ENCODE measurements at places on chromosomes 7 and 10. TPM values are rescaled to one million over a fixed set of nuclear protein-coding genes. Genes with fewer than 3 reads are reported as not detected.

The NPSR1 gene
- not detected for polyA plus RNA-seq

DNA sequence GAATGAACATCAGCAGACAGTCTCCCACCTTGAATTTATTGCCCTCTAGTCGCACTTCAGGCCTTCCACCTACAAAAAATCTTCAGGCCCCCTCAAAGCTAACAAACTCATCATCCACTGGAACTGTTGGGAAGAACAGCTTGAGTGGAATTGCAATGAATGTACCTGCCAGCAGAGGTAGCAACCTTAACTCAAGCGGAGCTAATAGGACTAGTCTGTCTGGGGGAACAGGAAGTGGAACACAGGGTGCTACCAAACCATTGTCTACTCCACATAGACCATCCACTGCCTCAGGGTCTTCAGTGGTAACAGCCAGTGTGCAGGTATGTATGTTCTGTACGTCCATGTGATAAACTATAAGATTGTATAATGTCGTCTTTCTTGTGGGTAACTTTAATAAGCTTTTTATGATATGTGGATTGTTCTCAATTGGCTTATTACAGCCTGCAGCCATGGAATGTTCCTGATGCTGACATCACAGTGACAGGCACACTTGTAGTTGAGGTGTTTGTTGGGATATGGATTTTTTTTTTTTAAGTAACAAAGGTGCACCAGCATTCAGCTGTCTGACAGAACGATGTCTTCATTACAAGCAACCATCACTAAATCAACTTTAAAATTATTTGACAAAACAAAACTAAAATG, 53.3 kb downstream of the UBN2 start:
- no peak for DNase-seq

DNA sequence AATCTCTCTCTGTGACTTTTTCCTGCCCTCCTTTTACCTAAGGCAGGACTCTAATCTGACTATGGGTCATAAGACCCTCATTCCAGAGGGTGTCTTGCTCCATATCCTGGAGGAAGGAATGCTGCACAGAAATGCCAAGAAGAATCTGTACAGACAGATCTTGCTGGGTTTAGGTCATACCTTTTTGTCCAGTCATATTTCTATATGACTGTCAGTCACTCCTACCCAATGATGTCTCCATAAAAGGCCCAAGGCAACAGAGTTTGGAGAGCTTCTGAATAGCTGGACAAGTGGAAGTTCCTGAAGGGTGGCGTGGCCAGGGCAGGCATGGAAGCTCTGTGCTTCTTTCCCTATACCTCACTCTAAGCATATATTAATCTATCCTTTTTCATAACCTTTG, 47.5 kb downstream of the FEZF1 start:
- no peak for DNase-seq

DNA sequence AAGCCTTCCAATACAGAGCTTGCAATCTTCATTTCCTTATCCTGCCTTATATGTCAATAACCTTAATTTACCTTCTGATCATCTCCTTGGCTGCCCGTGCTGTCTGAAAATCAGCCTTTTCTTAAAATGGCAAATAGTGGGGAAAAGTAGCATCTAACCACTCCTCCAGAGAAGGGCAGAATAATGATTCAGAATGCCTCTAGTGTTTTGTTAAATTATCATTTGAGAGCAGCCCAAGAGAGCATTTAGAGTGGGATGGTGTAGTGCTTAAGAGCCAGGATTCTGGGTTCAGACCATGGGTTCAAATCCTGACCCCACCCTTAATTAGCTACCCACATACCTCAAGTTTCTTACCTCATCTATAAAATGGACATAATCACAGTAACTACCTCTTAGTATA, 4.6 kb upstream of the TMEM139 start:
- no peak for DNase-seq

DNA sequence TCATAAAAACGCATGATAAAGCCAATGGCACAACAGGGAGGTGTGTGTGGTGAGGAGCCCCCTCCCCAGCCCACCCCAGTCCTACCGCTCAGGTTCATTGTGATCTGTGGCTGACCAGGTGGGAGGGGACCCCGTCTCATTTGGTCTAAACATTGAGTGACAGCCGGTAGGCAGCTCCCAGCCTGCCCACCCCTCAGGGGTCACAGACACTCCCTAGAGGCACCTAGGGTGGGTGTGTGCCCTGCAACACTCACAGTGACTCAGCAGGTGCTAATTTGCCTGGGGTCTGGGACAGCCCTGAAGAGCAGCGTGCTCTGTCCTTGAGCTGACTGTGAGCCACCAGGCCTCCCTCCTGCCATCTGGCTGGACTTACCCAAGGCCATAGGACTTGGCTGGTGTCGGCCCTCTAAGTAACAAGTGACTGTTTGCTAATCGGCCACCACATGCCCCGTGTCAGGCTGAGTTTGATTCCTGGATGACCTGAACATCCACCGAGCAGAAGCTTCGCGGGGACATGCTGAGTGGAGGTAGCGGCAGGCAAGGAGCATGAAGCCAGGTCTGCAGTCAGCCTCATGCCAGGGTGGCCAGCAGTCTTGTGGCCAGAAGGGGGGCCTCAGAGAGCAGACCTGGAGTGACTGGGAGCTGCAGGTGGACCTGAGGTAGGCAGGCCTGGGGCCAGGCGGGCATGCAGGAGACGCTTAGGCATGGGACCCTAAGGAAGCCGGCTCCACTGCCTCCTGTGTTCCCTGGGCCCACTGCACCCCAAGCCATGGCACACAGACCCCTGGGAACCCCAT, 282.3 kb upstream of the SHH start:
- no peak for DNase-seq

GRCh38 chr7:141097430-141097829, 23.6 kb downstream of the TMEM178B start:
- DNase-seq, result no peak

- DNase-seq, result no peak
These were observed 166.1 kb downstream of the GRK5 start for GRCh38 chr10:119373294-119374102.
